AG10803 (cell line): ENCODE measurements at places on chromosomes 11 and 22.
A peak's percentile ranks its signal among the peaks of the same experiment; 100 is the strongest.

DNA sequence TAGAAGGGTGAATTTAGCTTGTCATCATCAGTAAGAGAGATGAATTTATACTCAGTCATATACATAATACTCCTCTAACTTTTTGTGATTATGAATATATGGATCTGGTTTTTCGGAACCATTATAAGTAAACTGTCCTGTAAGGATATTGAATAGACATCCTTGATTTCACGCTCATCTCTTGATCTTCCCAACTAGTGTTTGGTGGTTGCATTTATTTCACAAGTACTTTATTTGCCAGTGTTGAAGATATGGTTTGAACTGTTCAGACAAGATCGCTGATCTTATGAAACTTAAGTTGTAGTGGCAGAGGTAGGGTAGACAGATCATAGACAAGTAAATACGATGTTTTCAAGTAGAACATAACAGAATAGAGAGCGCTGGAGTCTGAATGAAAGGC lies 3.0 kb downstream of the FBXO7 start:
- no peak for DNase-seq

GRCh38 chr11:95003716-95004115 lies 21.3 kb upstream of the KDM4E start:
- DNase-seq, result no peak

DNA sequence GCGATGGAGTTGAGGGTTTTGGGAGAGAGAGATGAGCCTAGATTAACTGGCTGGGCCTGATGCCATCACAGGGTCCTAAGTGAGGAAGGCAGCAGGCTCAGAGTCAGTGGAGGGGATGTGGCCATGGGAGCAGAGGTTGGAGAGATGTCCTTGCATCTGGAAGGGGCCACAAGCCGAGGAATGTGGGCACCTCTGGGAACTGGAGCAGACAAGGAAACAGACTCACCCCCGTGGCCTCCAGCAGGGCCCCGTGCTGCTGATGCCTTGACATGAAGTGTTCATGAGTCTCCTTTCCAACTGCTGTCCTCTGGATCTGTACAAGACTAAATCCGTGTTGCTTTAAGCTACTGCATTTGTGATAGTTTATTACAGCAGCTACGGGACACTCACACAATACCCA lies 49.2 kb downstream of the SHISAL1 start:
- no peak for DNase-seq

DNA sequence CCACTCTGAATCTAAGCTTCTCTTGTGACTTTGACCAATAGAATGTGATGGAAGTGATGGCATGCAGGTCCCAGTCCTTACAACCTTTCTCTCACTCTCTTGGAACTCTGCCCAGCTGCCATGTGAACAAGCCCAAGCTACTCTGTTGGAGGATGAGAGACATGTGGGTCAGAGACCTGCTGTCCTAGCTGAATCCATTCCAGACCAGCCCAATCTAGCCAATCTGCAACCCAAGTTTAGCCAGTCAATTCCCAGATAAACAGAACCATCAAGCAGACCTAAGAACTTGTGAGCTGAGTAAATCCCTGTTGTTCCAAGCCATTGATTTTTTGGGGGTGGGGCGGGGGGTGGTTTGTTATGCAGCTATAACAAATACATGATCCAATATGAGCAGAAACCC lies 69.2 kb upstream of the GRK3 start:
- no peak for DNase-seq

DNA sequence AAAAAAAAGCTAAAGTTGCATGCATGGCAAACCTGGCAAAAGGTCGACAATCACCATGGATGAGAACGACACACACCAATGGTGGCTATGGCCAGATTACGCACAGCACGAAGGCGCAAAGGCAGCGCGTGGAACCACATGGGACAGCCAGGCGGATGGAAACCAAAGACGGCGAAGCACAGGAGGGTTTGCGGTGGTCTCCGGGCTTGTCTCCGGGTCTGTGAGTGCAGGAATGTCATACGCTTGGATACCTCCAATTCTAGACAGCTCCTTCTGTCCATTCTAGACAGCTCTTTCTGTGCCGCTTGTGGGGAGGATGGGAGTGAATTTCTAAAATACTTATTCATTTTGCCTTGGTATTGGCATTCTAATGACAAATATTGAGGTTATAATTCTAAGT lies 685.4 kb downstream of the BRD1 start:
- no peak for DNase-seq

- no peak for DNase-seq
These were observed at the start of gene WNT7B for GRCh38 chr22:45977003-45977411. Gene WNT7B, minus strand, starts transcription at chr22:45977162. Its CDS starts 408 bp downstream, at chr22:45976754.

GRCh38 chr22:22856364-22856763 lies 31.3 kb upstream of the IGLL5 start:
- DNase-seq, result no peak

DNA sequence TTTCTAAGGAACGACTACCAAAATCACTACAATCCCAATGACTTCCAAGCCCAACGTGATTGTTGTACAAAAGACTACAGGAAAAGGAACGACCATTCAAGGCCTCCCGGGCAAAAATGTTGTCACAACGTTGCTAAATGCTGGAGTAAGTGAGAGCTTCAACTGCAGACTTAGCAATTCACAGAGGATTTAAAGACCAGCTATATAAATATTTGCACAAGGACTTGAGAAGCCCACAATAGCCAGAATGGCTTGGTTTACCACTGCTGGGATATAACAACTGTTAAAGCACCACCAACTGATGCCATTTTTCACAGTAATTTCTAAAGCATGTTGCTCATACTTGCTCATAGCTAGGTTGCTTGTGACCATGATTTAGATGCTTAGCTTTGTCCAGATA lies 78.3 kb downstream of the EMSY start:
- DNase-seq, result no peak

DNA sequence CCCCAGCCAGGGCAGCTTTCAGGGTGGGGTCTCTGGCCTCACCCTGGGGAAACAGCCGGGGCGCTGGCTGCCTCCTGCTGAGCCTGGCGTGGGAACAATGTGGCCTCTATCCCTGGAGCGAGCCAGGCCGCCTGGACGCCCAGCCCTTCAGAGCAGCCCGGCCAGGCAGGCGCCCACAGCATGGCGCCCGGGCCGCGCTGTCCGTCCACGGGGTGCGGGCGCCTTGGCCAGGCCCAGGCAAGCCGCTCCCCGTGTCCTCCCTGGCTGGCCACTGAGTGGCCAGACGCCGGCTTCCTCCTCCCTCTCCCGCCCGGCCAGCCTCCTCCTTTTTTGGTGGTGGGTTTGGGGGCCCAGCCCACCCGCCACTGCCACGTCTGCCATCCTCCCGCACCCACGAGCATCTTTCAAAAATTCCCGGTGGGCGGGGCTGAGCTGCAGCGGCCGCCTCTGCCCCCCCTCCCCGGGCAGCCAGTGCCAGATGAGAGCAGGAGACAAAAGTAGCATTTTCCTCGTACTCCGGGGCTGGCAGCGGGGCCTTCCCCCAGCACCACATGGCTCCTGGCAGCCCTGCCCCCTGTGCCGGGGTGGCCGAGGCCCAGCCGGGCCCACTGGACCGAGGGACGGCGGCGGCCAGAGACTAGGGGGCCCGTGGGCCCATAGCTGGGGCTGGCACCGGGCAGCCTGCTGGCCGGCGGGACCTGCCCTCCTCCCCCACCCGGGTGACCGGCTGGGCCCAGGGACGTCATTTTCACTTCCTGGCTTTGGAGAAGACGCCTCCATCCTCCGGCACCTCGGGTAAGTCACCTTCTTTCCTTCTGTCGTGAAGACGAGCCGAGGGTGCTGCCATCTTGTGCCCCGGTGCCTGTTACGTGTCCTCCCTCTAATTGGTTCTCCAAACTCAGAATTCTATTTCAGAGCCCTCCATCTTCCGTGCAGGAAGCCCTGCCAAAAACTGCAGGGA lies 70.2 kb upstream of the PPARA start:
- peak; percentile 95 for DNase-seq

GRCh38 chr22:40000171-40000570 lies 5.4 kb downstream of the FAM83F start:
- DNase-seq, result no peak

- DNase-seq, result peak; percentile 11
These were observed 94.9 kb downstream of the SLC17A6 start for GRCh38 chr11:22433094-22433455.

DNA sequence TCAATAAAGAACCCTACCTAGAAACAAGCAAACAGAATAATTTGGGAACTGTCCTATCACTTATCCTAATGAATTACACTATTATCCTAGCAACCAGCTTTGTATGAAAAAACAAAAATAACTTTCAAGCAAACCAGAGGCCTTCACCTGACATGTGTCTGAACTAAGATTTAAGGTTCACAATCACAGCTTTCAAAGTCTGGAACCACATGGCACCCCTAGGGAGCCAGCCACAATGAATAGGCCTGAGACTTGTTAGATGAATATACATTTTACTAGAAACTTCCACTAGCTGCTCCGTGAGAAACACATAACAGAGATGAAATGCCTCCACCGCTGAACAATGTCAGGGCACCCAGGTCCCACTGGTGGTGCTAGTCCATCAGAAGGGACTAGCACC lies 65.8 kb upstream of the CYP2D6 start:
- DNase-seq, result no peak

DNA sequence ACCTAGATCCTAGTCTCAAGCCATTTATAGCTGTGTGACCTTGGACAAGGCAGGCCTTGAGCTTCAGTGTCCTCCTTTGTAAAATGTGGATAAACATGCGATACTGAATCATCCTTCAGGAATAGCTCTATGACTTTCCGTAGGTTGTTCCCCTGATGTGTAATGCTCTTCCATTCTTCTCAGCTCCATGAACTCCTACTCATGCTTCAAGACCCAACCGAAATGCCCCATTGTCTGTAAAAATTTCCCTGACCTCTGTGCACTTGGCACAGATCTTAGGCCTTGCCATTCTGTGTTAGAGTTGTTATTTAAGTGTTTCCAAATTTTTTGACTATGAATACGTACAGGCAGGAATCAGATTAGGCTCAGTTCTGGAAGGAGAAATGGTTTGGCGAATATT lies 3.3 kb upstream of the BEST1 start:
- DNase-seq, result no peak

DNA sequence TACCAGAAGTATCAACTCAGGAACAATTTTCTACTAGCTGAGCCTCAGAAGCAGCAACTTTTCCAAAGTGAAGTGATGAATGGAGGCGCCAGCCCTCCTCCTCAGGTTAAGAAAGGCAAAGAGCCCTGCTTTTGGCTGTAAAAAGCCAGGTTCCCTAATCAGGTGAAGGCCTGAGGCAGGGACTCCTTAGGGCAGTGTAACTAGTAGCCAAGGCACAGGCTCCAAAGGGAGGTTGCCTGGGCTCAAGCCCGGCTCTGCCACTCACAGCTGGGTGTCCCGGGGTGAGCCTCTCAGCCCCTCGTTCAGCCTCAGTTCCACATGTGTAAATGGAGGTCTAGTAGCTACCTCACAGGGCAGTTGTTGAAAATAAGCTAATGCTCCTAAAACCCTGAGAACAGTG lies 19.5 kb downstream of the TSKU start:
- DNase-seq, result no peak

DNA sequence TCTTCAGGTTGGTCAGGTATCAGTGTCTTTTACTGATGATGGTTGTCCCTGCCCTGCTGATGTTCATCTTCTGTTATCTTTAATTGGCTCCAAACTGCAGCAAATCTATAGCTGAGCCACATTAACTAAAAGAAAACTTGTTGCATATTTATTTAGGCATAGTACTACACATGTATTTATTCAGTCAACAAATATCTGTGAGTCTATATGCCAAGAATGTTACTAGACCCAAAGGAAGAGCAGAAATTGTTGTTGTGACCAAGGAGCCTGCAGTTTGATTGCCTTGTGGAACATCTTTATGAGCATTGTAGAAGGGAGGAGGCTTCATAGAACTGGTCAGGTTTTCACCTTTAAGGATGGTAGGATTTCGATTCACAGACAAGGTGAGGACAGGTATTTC lies 10.1 kb downstream of the BMAL1 start:
- no peak for DNase-seq

GRCh38 chr11:123161376-123162030 lies 33.5 kb downstream of the CLMP start:
- peak; percentile 64 for DNase-seq

DNA sequence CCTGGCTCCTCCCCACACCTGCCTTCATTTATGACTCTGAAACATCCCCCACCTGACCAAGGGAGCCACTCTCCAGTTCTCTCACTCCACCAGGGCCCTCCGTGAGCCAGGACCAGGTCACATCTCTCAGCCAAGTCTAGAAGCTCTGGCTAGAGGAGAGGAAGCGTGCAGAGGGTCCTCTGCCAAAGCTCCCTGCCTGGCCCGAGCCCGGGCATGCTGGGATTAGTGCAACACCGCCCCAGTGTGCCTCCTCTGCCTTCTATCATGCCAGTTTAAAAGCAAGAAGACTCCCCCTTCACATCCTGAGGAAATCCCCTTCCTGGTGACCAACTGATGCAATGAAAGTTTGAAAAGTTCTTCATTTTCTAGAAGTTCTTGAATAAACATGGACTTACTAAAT lies 23.5 kb downstream of the TP53AIP1 start:
- no peak for DNase-seq

DNA sequence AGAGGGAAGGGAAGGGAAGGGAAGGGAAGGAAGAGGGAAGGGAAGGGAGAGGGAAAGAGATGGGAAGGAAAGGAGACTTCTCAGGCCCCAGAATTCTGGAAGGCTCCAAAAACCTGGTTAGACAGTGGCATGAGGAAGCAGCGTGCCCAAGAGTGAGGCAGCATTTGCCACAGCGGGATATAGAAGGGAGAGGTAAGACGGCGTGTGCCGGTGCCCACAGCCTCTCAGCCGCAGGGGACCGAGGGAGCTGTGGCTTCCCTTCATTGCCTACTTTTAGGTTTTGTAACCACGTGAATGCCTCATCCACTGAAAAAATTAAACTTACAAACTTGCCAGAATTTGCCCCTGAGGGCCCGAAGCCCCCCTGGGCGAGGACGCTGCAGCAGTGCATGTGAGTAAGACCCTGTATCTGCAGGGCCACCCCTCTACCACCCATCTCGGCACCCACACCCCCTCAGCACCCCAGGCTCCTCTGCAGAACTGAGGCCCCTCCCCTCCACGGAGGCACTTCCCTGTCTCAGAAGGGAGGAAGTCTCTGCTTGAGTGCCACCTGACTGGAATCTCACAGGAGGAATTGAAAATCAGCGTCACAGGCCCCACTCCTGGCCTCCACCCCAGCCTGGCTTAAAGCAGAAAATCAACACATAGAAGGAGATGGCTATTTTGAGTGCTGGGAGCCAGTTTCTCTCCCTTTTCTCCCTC lies 58.1 kb downstream of the LINC01488 start:
- no peak for DNase-seq

GRCh38 chr11:2910401-2910955 lies 18.7 kb downstream of the PHLDA2 start:
- DNase-seq, result no peak

- DNase-seq, result no peak
These were observed 61.2 kb upstream of the MYOD1 start for GRCh38 chr11:17658211-17658610.

DNA sequence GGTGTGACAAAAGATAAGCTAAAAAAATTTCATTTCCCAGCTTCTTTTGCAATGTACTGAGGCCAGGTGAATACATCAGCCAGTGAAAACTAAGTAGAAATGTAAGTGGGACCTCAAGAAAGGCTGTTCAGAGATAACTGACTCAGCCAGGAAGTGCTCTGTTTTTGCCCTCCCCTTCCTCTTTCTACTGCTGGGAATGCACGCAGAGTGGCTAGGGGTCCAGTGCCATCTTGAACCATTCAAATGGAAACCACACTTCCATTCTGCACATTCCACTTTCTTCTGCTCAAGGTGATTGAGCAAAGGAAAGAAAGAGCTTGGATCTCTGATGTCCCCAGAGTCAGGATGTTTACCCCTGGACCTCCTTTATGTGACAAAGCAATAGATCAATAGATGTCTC lies 27.8 kb upstream of the LMO2 start:
- no peak for DNase-seq
